ENCODE measurements at places on chromosomes 6 and 20.

DNA sequence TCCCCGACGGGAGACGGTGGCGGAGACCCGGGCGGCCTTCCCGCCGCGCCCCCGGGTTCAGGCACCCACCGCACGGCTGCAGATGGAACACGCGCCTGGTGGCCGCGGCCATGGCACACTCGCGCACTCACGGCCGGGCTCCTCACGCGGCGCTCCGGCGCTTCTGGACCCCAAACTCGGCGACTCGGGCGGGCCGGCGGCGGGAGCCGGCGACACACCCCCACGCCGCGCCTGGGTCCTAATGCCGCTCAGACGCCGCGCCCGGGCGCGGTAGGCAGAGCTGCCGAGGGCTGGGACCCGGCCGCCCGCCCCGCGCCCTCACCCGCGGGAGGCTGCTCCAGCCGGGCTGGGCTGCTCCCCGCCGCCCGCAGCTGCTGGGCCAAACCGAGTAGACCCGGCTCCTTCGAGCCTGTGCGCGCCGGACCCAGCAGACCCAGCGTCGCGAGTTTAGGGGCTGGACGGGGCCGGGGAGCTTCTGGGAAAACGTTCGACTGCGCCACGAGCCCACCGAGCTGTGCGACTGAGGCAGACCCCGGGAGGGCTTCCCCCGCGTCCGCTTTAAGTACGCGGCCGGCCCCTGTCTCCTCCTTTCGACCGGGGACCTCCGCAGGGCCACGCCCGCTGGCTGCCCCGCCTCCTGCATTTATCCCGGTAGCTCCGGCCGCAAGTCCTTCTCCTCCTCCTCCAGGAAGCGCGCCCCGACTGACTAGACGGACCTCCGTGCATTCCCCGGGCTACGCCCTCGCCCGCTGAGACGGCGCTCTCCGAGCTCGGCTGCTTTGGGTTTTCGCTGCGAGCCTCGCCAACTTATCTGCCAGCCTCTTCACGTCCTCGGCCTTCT lies at the start of gene SLC4A11:
SLC4A11 (minus strand) TSS at position 165 of the 841 bp plus-strand sequence; CDS start at position 112, 53 bp downstream.
- peak; percentile 88 for DNase-seq

- DNase-seq, result no peak
Measured at GRCh38 chr6:80357674-80358073, 251.2 kb downstream of the BCKDHB start.

DNA sequence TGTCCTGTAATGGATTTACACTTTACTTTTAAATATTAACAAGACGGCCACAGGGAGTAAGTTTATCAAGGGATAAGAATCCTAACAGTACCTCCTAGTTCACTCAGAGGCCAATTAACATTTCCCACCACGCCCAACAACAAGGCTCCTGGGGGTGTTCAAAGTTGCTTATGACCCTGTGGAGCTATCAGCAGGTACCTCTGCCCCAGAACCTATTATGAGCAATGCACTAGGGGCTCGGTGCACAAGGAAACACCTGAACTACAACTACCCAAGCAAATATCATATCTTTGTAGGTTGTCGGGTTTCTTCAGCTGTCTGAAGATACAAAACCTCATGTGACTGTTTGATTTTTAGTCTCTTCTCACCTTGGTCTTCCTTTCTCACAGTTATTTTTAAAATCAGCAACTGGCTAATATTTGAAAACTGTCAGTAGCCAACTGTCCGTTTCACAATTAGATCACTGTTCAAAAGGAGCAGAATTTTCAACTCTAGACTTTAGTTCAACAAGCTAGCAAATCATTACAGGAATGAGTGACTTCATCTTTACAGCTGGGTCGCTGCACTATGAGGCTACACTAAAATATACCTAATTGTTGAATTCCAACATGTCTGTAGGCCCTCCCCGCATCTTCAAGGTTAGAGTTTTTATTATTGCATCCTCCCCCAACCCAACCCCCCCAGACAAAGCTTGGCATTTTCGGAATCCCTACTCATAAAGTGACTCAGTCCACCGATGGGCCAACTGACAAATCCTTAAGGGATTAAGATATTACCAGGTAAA lies 38.1 kb downstream of the B4GALT5 start:
- no peak for DNase-seq

DNA sequence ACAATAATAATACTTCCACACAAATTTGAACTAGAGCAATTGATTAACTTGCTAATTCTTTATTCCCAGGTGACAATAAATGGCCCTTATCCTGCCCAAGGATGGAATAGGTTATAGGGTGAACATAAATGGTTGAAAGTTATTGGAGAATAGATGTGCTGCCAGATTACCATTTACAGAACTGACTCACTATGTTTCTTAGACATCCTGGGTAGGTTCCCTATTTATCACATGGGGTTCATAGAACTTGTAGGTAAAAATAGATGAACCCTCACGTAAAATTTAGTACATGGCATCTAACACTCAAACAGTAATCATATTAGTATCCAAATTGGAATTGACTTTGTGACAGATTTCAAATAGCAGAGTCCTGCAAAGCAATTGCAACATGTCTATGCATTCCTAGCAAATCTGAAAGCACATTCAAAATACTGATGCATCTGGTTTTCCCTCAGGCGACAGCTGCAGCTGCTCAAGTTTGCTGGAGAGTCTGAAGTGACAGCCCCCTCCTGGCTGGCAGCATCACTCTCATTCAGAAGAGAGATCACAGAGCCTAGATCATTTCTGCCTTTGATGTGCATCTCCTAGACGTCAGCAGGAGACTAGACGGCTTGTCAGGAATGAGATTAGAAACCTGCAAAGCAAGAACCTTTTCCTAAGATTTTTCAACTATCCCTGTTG lies 80.2 kb upstream of the RNF217 start:
- peak; percentile 55 for DNase-seq

DNA sequence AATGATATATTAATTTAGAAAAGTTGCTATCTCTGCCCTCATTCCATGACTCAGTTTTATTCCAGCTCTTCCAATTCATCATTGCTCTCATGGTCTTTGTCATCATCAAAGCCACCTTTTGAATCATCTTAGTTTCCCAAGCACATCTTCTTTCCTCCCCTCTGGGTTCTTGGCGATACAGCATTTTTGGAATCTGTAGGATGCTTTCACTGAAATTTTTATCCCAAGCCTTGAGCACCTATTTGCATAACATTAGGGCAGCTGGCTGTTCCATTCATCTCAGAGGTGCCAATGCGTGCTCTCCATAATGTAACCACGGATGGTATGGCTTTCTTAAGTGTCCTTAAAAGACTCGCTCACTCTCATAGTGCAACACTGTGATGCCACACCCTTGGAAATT lies 100.4 kb downstream of the SNX5 start:
- no peak for DNase-seq

DNA sequence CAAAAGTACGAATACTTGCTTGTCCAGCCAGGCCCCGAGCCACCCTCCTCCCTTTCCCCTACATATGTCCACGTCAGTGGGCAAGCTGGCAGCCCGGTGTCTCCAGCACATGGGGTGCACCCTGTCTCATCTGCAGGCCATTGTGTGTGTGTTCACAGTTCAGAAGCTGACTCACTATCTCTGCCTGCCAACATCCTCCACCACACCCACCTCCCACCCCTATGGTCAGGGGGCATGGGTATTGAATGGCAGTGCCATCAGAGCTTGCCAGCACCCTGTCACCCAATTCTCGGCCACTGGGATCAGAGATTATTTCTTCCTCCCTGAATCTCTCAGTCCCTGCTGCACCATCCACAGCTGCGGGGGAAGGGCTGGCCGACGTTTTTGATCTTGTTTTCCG lies 195.7 kb downstream of the FARS2 start:
- no peak for DNase-seq

DNA sequence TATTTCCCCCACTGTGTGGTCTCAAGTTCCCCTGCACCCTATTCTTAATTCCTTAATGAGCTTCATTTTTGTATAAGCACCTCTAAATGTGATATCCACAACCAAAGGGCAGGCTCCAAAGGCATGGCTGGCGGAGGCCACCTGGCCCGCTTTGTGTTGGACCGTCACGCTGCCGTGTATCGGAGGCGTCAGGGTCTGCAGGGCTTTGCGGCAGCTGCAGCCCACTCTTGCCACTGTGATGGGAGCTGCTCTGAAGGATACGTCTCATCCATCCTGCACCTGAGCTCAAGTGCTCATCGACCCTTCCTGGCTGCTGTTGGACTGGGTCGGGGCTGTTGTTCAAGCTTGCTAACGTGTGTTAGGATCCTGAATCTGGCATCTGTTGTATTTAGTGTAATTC lies 177.6 kb downstream of the ARID1B start:
- DNase-seq, result no peak

All from D341Med (cell line).